Mammary microvascular endothelial cell (primary cell): ENCODE measurements at places on chromosomes 6 and 20. TPM values are rescaled to one million over a fixed set of nuclear protein-coding genes. Genes with fewer than 3 reads are reported as not detected.

Gene CDKN1A
- 294 and 299 TPM in 2 replicates for total RNA-seq

Gene MEP1A
- total RNA-seq = not detected in 2 replicates

Gene TPMT
- 21.3 and 25.8 TPM in 2 replicates for total RNA-seq

Gene ID4
- 0.20 and 0.47 TPM in 2 replicates for total RNA-seq

Gene PPIL6
- total RNA-seq = not detected in 2 replicates

Gene GABRR1
- total RNA-seq = not detected in 2 replicates

Gene MARCKS
- total RNA-seq = 184 and 195 TPM in 2 replicates

Gene ADGRF4
- under 0.01 TPM in 1 of 2 replicates, not detected in the other for total RNA-seq
